ENCODE measurements at places on chromosomes 3 and 15.
A peak's percentile ranks its signal among the peaks of the same experiment; 100 is the strongest.

- DNase-seq, result no peak
Measured at GRCh38 chr3:117349566-117349965, 640.0 kb downstream of the TUSC7 start.

DNA sequence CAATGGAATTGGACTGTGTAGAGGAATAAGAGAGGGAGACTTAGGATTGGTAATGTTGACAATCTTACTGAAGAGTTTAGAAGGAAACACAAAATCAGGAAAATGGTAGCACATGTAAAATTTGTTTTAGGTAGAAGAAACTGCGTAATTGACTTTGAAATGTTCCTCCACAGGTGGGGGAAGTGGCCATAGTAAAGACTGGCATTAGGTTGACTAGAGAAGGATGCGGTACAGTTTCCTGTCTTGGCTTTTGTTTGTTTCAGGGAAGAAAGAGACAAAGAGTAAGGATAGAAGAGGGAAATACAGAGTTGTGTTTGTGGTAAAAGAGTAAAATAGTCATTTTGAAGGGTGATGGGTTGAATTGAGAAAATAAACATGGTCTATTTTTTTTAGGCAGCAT, 253.6 kb upstream of the ZNF717 start:
- no peak for DNase-seq

DNA sequence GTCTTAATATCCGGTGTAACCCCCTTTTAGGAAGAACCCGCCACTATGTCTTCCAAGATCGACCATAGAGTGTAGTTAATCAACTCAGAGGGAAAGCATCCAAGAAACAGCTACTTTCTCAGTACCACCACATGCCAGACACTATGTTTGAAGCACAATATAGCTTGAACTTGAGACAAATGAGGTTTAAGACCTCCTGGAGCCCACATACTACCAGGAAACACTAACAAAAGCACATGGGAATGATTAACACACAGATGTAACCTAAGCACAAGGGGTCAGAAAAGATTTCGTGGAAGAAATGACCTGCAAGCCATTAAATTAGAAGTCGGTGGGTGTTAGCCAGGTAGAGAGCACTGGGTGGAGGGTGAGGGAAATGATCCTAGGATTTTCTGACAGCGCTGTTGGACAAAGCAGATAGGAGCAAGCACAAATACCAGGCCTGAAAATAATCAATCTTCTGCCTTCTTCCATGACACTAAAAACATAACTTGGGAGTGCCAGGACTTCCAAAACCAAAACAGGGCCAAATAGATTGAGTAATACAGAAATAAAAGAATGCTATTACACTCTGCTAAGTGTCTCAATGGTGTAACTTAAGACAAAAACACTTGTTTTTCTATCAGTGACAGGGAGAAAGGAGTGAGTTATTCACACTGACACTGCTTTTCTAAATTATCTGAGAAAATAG, 213.7 kb downstream of the FOXP1 start:
- DNase-seq, result no peak

GRCh38 chr3:31505371-31506048, 27.2 kb upstream of the STT3B start:
- no peak for DNase-seq

- DNase-seq, result no peak
Measured at GRCh38 chr15:65580287-65580686, 30.6 kb downstream of the INTS14 start.

- DNase-seq, result no peak
Measured at GRCh38 chr3:43768381-43768973, 77.7 kb downstream of the ABHD5 start.

DNA sequence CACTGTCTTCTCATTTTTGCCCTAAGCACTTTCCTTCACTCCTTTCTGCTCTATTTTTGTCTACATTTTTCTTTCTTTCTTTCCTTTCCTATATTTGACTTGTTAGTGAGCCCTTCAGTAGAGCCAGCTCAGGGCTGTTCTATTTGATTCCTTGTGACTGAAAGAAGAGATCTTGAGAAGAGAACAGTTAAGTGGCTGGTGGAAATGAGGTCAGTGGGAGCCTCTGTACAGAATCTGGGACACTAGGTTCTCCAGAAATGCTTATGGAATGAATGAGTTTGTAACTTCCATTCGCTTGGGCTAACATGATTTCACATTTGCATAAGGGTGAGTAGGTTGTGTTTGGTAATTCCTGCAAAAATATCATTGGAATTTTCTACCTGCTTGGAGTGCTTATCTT, 45.6 kb downstream of the CACNA2D3 start:
- no peak for DNase-seq

- DNase-seq, result no peak
Measured at GRCh38 chr15:74156678-74157411, 16.7 kb upstream of the ISLR start.

- no peak for DNase-seq
Measured at GRCh38 chr3:185606196-185606595, 20.1 kb downstream of the SENP2 start.

DNA sequence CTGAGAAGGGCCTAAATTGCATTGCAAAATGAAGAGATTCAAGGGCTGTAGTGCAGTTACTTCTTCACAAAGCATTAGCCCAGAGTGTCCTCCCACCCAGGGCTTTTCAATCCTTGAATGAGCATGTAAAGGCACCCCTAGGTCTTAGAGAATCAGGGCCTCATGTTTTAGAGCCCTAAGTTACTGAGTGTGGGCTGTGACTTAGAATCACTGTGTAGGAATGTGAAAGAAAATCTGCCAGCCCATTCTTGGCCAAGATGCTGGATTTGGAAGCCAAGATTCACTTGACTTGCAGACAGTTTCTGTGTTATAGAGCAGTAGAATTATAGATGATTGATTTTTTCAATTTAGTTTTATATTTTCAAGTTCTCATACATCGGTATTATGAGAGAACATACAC, 153.2 kb downstream of the MYRIP start:
- no peak for DNase-seq

DNA sequence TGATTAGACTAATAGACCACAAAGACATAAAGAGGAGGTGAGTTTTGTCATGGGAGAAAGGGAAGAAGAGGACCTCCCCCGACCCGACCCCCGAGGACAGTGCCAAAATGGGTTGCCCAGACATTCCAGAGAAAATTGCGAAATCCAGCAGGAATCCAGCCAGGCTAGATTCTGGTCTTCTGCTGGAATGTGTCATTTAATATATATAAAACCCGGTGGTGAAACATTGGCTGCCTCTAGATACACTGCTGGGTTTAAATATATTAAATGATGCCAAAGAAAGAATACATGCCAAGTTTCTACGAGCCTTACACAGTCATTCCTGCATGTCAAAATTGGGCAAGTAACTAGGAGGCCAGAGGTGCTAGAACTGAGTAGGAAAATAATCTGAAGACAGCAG, 45.3 kb upstream of the SPESP1 start:
- DNase-seq, result no peak

DNA sequence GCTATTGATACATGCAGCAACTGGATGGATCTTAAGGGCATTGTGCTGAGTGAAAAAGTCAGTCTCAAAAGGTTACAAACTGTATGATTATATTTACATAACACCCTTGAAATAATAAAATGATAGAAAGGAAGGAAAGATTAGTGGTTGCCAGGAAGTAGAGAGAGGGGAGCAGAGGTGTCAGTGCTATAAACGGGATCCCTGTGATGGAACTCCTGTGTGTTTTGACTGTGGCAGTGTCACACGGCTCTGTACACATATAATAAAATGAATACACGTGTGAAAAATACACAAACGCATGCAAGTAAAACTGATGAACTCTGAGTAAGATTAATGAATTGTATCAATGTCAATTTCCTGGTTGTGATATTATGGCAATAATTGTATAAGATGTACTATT, 60.3 kb downstream of the TCAIM start:
- no peak for DNase-seq

GRCh38 chr3:101249522-101249921, 70.9 kb downstream of the IMPG2 start:
- DNase-seq, result no peak

DNA sequence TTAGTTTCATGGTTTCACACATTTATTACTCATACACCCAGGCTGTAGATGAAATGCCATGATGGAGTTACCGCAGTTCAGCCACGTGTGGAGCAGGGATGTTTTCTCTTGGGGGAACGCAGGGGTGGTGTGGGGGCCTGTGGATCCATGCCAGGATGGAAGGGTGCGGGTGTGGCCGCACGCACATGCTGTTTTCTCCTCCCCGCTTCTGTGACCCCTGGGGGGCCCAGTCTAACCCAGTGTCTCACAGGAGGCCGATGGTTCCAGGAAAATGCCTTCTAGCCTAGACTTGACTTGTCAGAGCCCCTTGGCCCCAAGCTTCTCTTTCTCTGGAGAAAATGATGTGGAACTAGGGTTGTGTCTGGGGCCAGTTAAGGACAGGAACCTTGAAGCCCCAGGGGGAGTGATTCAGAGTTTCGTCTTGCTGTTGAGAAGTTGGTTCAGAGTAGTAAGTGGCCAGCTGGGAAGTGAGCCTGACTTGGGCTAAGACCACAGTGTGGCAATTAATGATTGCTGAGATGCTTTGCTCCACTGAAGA, 240.4 kb upstream of the BHLHE40 start:
- no peak for DNase-seq

DNA sequence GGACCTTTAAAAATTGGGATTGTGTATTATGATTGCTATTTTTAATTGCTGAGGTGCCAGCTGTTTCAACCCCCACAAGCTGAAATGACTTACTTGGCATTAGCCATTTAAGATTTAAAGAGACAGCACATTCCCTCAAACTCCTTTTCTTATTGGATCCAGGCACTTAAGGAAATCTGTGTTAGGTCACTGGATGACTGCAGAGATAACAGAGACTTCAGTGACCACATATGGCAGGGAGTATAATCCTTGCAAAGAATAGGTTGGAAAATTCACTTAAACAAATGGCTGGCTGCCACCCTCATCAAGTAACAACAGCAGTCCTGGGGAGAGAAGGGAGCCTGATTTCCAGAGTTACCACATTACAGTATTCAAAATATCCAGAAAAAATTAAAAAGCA, 66.6 kb downstream of the SLMAP start:
- no peak for DNase-seq

DNA sequence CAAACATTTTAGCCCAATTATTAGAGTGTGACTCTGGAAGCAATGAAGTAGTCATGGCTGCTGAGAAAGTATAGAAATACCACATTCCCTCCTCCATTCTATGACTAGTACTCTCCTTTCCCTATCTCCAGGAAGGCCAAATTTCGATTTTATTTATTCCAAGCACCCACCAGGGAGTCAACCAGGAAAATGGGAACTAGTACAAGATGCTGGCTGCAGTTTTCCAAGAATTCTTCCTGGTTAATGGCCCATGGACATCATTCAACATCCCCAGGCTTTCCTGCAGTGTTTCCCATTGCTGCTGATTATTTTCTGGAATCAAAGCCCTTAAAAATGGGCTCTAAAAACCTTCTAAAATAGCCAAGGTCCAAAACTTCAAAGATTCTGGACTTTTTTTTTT, 247.9 kb upstream of the STT3B start:
- no peak for DNase-seq

GRCh38 chr15:90469723-90470122, 60.0 kb upstream of the CRTC3 start:
- no peak for DNase-seq

- no peak for DNase-seq
Measured at GRCh38 chr15:74432968-74433591, 678 bp downstream of the SEMA7A start.

- no peak for DNase-seq
Measured at GRCh38 chr15:30924353-30924752, 20.6 kb downstream of the FAN1 start.

GRCh38 chr3:189123595-189124387, 48.0 kb upstream of the TPRG1 start:
- no peak for DNase-seq

- DNase-seq, result peak; percentile 92
Measured at GRCh38 chr15:75455424-75455981, 4.0 kb upstream of the SIN3A start.

- DNase-seq, result no peak
Measured at GRCh38 chr3:31196881-31197364, 302.5 kb upstream of the GADL1 start.

- DNase-seq, result no peak
Measured at GRCh38 chr15:50065279-50065678, 53.8 kb downstream of the ATP8B4 start.

DNA sequence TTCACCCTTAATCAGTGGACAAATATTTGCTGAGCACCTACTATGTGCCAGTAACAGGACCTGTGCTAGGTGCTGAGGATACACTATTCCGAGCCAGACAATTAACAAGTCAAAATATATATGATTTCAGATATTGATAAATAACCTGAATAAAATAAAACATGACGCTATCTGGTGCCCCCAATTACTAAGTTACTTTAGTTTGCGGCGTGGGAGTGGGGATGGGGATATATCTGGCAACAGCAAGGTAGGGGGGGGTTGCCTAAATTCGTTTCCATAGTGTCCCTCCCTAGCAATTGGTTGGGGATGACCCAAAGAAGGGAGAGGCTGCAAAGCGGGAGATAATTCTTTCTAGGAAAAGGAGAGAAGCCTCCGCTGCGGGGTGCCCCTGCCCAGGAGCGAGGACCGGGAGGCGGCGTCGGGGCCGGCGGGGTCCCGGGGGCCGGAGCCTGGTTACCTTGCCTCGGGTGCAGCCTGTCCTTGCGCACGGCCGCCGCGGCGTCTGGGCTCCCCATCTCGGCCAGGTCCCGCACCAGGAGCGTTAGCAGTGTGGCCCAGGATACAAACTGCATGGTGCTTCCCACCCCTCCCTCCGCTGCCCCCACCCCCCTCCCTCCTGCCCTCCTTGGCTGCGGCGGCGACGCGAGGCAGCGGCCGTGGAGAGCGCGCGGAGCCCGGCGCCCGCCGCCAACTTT, 567 bp downstream of the ADAMTS9 start:
- DNase-seq, result no peak

- DNase-seq, result no peak
Measured at GRCh38 chr3:160049565-160049964, 60.9 kb downstream of the IL12A start.

GRCh38 chr3:99659032-99659431, 20.6 kb downstream of the COL8A1 start:
- no peak for DNase-seq

GRCh38 chr15:98202256-98202655, 241.8 kb downstream of the ARRDC4 start:
- DNase-seq, result no peak

- no peak for DNase-seq
Measured at GRCh38 chr3:64259636-64260035, 34.4 kb upstream of the PRICKLE2 start.

DNA sequence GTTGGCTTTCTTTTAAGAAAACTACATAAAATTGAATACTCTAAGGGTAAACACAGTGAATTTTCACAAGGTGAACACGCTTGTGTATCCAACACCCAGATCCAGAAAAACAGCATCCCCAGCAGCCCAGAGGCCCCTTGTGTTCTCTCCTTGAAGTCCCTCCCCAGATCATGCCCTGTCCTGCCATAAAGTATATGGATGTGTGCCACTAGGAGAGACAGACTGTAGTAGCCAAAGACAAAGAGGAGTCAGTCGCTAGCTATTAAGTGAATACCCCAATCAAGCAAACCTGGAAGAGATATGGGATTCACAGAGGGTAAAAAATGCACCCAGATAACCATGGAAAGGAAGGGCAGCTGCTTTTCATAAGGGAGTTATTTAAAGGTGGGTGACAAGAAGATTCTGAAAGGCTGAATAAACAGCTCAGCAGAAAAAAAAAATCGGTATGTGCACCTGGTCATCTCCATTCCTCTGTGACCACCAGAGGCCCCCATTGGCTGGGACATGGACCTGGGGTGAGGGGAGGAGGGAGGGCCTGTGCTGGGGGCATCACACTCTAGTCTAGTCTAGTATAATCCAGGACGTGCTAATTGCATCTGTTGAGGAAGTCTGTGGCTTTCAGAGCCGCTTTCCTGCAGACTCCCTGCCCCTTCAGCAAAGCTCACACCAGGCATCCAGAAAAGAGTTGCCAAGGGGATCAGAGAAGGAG, 167.3 kb upstream of the NDN start:
- DNase-seq, result no peak
